Breast epithelium (tissue), 4 donors: ENCODE measurements at places on chromosomes 4 and X. TPM values are rescaled to one million over a fixed set of nuclear protein-coding genes. Genes with fewer than 3 reads are reported as not detected.

Gene ASMT
- not detected for total RNA-seq

Gene CFAP47
- total RNA-seq = not detected

Gene CT45A5
- total RNA-seq = not detected

Gene PRSS12
- 3.6 TPM for total RNA-seq

Gene CENPE
- total RNA-seq = 0.33 TPM

GRCh38 chrX:43605351-43605750, 50.7 kb upstream of the MAOA start:
- no peak for DNase-seq

DNA sequence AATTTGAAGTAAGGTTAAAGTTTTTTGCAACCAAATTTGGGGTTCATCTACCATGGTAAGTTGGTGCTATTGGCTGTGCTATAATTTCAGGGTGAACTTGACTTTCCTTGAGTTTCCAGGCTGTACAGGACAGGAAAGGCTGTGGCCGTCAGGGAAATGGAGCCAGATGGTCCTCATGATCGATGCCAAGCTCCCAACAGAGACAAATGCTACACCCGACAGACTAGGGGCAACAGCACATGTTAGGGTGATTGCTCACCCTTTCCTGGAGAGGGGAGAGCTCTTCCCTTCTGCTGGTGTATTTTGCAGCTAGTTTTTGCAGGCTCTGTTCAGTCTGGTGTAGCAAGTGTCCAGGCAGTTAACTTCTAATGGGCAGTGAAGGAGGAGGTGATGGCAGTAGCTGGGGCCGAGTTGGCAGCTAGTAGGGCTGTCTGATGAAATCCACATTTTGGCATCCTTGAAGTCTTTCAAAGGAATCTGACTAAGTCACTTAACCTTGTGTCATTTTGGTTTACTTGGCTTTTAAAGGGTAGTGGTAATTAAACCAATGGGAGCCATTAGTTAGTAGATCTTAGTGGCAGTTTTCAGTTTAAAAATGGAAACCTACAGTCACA, 47.8 kb downstream of the GAB1 start:
- no peak for DNase-seq

GRCh38 chr4:151857368-151857767, 96.6 kb upstream of the GATB start:
- DNase-seq = no peak

GRCh38 chr4:80134936-80135701, 62.1 kb upstream of the ANTXR2 start:
- no peak for DNase-seq

DNA sequence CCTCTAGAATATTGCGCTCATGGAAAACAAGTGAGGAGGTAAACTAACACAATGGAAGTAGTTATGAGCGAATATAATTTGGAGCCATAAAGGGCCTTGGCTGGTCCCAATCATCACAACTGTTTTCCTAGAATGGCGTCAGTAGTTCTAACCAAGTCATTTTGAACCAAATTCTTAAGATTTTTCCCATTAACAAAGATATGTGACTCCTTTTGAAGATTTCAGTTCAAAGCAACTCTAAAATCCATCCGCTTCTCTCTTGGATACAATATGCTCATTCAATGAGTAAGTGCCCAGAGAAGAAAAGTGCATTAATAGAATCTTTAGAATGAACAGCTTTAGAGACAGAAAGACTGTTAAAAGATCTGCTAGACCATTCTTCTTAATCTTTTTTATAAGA, 19.6 kb upstream of the MYOZ2 start:
- DNase-seq = no peak

GRCh38 chr4:104719539-104720230, 225.0 kb upstream of the CXXC4 start:
- no peak for DNase-seq
